ENCODE measurements at places on chromosomes 16 and 17.

DNA sequence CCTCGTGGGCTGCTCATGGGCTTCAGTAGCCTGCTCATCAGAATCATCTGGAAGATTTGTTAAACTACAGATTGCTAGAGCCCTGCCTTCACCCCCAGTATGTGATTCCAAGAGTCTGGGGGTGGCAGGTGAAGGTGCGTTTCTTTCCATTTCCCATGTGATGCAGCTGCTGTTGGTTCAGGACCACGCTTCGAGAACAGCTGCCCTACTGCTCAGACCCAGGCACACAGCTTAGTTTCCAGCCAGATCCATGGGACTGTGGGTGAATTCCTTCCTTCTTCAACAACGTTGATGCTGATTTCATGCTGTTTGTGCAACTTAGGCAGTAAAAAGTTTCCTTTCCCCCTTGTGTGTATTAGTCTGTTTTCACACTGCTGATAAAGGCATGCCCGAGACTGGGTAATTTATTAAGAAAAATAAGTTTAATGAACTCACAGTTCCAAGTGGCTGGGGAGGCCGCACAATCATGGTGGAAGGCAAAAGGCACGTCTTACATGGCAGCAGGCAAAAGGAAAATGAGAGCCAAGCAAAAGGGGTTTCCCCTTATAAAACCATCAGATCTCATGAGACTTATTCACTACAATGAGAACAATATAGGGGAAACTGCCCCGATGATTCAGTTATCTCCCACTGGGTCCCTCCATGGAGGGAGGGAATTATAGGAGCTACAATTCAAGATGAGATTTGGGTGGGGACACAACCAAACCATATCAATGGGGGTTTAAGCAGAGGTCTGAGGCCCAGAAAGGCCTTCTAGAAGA, 159.2 kb downstream of the XYLT1 start:
- no peak for DNase-seq

- no peak for DNase-seq
Measured at GRCh38 chr17:60095381-60095780, 16.7 kb upstream of the HEATR6 start.

DNA sequence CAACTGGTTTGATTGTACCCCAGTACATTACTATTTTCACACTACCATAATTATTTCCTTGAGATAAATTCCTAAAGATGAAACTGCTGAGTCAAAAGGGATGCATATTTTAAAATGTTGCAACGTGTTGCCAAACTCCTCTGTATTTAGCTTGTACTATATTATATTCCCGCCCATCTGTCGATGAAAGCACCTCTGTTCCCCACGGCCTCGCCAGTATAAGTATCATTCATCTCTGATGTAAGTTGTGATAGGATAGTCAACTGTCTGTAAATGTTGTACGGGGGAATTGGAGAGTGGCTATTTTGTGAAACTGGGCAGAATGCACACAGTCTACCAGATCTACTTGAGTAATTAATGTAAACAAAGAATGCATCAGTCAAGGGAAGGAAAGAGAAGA, 47.7 kb upstream of the TNRC6A start:
- DNase-seq: no peak

GRCh38 chr17:12659500-12659899, 6.2 kb upstream of the MYOCD start:
- DNase-seq: no peak

DNA sequence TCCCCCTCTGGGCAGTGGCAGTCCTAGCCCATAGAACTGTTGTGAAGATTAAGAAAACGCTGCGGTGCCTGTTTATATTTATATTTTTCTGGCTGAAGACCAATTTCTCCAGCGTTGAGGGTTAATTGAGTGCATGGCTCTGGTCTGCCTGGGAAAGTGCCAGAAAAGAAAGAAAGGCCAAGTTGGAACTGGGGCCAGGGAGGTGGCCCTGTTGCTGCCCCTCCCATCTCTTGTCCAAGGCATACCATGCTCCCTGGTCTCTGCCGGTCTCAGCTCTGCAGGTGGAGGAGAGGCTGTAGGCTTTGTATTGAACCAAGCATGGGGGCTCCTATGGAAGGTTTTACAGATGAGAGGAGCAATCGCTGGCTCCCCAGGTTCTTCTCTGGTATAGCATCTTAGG, 124.7 kb downstream of the MGAT5B start:
- DNase-seq: no peak

DNA sequence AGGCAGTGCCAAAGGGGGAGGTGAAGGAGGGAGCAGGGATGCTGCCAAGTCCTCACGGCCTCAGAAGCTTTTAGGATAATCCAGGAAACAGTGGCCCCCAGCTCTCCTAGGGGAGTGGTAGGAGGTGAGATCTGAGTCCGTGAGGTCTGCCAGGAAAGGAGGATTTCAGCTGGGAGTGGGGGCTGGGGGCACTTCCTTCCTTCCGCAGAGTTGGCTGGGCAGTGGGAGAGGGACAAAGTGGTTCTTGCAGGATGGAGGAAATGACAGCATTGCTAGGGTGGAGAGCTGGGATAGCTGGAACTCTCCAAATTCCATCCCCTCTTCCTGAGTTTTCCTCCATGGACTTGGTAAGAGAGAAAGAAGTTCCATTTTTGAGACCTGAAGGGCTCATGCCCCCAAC, 4.8 kb upstream of the SP6 start:
- DNase-seq: no peak

DNA sequence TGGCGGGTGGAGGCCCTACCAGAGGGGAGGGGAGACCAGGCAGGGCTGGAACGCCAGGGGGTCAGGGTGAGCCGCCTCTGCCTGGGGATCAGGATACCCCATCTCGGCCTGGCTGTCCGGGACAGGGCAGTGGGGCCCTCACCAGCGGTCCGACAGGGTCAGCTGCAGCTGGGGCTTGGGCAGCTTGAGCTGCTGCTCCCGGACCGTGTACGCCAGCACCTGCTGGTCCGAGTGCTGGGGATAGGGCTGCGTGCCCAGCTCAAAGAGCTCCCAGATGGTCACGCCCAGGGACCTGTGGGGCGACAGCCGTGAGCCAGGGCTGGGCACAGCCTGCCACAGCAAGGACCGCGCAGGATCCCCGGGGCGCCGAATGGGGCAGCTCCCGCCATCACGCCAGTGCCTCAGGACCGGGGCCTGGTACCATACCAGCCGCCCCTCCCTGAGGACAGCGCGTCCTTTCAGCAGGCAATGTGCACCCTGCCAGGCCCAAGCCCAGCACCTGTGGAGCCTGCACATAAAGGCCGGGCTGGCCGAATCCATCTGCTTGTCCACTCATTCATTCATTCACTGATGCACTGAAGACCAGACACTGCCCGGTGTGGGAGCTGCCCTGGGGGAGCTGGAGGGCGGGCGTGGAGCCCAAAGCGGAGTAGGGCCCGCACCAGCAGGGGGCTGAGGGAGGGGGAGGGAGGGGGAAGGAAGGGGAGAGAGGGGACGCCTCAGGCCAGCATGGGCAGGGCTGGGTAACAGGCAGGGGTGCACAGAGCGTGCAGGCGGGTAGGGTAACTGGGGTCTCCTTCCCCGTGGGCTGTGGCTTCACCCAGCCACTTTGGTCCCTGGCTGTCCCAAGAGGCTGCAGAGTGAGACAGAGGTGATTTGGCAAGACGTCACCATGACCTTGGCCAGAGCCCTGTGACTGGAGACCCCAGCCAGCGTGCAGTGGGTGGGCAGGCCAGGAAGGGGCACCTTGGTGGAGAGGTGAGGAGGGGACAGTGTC, 42.0 kb upstream of the PVALEF start:
- DNase-seq: no peak

GRCh38 chr16:71895679-71896365, 491 bp downstream of the IST1 start:
- peak; percentile 94 for DNase-seq

- peak; percentile 73 for DNase-seq
Measured at GRCh38 chr17:29572691-29573557, 4.4 kb downstream of the TP53I13 start.

GRCh38 chr17:27247071-27247957, 46.6 kb upstream of the WSB1 start:
- no peak for DNase-seq

DNA sequence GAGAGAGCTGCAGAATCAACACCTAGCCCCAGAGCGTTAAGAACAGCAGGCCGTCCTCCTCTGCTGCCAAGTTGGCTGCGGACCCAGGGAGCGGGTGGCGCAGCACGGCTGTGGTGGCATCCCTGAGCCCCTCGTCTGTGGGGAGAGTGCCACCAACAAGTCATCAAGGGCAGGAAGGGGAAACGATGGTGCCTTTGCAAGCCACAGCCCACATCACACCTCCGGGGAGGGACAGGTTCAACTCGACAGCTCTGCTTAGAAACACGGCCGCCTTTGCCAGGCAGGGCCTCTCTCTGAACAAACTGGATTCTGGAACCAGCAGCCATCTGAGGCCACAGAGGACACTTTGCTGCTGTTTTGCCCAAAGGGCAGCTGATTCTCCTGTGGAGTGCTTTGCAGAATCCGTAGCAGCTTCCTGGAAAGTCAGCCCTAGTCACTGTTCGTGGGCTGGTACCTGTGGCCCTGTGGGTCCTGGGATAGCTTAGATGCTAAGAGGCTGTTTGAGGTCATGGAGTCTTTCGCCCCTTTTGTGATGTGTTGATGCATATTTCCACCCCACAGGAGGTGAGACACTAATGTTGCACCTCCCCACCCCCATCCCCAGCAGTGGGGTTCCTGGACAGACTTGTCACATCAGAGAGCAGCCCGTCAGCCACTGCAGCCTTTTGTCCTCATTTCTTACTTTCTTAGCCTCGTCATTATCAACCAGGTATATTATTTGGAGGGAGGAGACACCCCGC, 270.6 kb downstream of the CPPED1 start:
- no peak for DNase-seq

DNA sequence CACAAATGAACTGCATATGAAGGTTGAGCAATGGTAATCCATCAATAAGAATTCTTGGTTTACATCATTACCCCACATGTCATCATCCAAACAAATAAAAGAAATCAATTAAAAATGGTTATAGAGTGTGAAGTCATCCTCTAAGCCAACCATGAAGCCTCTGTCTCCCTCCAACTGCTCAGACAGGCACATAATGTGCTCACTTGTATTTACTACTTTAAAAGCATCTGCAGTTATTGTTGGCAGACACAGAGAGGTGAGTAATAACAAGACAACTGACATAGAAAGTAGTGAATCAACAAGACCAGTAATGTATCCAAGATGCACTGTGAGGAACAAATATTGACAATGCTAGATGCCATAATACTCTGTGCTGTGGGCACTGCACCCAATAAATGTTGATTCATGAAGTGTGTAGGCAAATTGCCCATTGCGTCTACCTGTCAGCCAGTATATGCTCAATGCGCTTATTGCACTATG, 20.0 kb downstream of the ADAMTS18 start:
- DNase-seq: no peak

DNA sequence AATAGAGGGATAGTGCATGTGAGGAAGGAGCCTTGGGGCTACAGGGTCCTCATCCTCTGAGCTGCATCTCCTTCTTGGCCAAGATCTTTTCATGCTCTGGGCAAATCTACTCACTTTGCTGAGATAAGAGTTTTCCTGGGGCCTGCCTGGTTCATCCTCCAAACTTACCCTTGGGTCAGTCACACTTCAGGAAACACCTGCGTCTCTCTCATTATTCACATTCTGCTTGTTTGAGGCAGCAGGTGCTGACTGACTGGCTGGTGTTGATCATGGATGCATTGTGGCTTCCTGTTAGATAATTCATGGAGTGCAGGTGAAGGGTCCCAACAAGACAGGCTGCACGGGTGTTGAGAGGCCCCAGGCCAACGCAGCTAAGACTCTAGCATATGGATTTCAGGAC, 162.6 kb downstream of the SALL1 start:
- no peak for DNase-seq

DNA sequence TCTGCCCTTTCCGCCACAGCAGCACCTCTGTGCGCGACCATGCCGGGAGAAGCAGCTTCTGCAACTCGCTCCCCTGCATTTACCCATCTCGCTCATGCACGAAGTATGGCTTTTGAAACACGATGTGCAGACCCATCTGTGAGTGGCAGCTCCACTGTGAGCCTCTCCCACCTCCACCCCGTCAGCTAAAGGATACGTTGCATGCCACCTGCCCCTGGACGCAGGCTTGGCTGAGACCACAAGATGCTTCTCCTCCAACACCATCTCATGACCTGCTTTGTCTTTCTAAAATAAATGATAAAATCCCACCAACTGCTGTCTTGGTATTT, 100.9 kb downstream of the ZNF778 start:
- no peak for DNase-seq

DNA sequence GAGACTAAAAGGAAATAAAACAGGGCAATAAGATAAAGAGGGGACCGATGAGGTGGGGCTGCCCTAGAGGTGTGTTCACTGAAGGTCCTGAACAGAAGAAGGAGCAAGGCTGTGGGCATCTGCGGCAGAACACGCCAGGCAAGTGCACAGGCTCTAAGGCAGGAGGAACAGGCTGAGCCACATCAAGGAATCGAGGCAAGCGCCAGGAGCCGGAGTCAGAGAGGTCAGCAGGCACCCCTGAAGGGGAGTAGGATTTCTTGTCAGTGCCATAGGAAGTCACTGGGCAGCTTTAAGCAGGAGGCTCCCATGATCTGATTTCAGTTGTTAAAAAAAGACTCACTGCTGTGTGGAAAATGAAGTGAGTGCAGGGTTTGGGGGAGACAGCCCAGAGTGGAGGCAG, 186.5 kb downstream of the KATNIP start:
- DNase-seq: no peak

DNA sequence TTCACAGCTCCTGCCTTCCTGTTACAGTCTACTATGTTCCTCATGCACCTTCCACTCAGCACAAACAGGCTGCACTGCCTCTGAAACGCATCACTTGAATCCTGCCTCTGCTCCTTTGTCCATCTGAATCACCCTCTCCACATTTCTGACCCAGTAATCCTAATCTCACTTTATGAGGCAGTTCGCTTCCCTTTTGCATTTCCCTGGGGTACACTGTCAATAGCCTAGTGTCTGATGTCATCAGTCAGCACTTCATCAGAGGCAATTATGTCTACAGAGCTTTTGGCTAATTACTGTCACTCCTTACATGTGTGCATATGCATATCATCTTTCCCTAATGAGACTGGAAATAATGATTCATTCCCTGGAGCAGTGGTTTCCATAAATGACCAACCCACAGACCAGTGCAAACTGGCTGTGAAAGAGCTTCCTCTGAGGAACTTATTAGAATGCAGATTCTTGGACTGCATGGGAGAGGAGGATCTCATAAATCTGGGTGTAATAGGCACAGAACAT, 23.6 kb downstream of the CA4 start:
- no peak for DNase-seq

- no peak for DNase-seq
Measured at GRCh38 chr16:15961571-15962090, 12.2 kb downstream of the ABCC1 start.

DNA sequence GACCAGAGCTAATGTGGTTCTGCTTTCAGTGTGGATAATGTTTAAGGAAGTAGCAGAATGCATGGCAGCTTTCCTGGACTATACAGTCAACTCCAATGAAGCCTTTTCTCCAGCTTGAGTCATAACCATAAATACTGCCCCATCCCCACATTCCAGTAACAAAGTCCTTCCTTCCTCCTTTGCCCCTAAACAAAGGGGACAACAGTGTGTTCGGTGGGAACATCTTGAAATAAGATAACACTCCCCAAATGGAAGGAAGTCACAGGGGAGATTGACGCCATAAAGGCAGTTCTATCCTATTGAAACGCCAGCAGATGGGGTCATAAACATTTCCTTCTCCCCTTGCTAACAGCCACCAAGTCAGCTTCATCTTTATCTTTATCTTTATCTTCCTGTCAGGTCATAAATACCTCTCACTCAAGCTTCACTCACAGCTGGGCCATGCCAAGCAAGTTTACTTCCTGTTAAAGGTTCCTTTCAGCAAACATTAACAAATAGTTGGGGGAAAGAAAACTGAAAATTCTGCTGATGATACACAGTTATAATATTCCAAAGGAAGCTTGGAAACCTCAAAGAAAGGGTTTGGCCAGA, 136.7 kb downstream of the SNX11 start:
- DNase-seq: no peak

Measured in right kidney (tissue), 9 donors.